KBM-7 (cell line): ENCODE measurements at places on chromosomes 4 and X.
A peak's percentile ranks its signal among the peaks of the same experiment; 100 is the strongest.

DNA sequence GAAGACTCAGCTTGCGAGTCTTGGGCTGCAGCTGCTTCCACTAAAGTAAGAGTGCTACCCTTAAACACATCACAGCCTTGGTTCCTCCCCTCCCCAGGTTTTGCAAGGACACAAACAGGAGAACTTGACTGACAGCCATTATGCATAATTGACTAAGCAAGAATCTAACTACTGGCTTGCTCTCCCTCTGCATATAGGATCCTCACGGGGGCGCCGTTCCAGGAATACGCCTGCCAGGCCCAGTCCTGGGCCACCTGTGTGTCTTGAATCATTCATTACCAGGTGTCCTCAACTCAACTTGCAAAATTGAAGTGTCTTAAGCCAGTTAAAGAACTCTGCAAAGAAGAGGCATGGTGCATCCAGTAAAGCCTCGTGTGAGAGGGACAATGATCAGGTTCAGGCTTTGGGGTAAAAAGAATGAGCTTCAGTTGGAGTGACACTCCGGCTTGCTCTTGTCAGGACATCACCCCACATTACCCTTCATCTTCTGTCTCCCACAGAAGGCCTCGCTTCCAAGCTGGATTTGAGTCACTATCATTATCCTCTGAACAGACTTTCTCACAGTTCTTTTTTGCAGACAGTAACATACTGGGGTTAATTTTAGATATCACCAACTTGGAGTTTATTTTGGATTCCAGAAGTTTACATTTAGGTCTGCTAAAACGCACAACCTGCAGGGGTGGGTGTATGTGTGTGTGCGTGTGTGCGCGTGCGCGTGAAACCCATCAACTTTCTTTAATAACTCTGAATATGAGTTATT, 273.5 kb upstream of the HS3ST1 start:
- DNase-seq: no peak

- no peak for DNase-seq
Observed at GRCh38 chrX:154804261-154804956, 876 bp downstream of the MPP1 start.

GRCh38 chr4:154416190-154416547, 75.4 kb downstream of the DCHS2 start:
- DNase-seq: no peak

GRCh38 chr4:139975830-139976272, 178.1 kb downstream of the MAML3 start:
- DNase-seq: peak; percentile 74

DNA sequence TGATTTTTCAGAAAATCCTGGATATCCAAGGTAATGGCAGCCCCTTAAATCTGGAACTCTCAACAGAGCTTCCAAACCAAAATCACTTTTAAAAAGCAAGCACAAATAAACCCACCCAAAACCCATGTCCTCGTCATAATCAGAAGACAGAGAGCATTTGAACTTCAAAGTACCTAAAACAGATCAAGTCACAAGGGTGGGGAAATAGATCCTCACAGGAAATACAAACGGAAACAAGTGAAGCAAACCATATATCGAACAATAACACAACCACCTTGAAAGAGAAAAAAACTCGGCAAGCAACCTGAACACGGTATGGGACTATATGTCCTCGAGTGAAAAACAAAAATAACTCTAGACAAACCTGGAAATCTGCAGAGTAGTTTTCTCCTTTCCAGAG, 15.9 kb upstream of the CCNQ start:
- no peak for DNase-seq

GRCh38 chrX:132444936-132445335, 43.9 kb downstream of the MBNL3 start:
- no peak for DNase-seq

GRCh38 chr4:8205241-8205707, 6.2 kb downstream of the SH3TC1 start:
- no peak for DNase-seq

DNA sequence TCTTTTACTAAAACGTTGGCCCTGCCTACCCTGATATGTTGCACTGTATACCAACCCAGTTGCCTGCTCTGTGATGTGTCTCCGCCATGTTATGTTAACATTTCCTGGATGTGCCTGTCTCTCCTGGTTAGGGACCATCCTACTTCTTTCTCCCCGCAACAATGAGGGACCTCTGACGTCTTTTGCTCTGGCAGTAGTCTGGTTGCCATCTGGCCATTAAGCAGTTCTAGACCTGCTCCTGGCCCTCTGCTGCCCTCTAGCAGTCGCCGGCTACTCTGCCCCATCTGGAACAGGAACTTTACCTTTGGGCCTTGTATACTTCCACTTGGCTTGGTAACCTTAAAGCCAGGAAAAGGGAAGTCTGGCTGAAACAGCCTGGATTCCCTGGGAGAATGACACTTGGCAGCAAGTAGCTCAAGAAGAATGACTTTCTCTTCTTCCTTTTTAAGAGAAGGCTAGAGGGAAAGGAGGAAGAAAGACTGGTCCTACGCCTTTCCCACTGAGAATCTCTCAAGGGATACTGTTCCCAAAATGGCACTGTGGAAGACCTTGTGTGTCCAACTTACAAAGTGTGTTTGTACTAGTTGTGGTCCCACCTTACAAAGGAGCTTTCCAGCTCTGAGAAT, 63.5 kb downstream of the GPC3 start:
- peak; percentile 57 for DNase-seq

- DNase-seq: no peak
Observed at GRCh38 chrX:121084903-121085611, 37.6 kb downstream of the GLUD2 start.

- no peak for DNase-seq
Observed at GRCh38 chr4:86403575-86403974, 43.7 kb upstream of the MAPK10 start.

GRCh38 chr4:107931775-107932321, 499 bp downstream of the CYP2U1 start:
- DNase-seq: peak; percentile 31

GRCh38 chrX:122119361-122119760, 1064.7 kb upstream of the GRIA3 start:
- no peak for DNase-seq

DNA sequence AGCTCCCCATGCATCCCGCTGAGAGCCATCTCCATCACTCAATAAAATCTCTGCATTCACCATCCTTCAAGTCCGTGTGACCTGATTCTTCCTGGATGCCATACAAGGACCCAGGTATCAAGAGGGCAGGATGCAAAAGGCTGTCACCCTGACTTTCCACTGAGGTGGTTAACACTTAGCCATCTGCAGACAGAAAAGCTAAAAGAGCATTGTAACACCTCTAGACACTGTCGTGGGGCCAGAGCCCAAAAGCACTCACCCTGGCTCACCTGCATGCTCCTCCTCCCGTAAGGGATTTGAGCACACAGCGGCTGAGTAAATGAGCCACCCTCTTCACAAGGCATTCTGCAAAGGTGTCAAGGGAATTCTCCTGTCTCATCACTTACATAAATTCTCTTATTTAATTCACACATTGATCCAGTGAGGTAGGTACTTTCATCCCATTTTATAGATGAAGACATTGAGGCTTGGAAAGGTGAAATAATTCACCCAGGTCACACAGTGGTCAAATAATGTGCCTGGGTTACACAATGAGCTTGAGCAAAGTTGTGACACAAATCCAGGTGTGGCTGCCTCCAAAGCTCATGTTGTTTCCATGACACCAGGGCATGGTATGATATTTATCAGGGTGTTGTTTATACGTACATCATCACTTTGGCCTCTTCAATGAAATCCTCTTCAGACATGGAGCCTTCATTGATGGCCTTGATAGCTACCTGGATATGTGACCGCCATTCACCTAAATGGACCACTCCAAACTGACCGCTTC, 48.0 kb downstream of the TXK start:
- DNase-seq: no peak

GRCh38 chr4:109389369-109390114, 44.1 kb upstream of the SEC24B start:
- no peak for DNase-seq

- DNase-seq: no peak
Observed at GRCh38 chr4:184061582-184061981, 156.1 kb downstream of the ENPP6 start.

DNA sequence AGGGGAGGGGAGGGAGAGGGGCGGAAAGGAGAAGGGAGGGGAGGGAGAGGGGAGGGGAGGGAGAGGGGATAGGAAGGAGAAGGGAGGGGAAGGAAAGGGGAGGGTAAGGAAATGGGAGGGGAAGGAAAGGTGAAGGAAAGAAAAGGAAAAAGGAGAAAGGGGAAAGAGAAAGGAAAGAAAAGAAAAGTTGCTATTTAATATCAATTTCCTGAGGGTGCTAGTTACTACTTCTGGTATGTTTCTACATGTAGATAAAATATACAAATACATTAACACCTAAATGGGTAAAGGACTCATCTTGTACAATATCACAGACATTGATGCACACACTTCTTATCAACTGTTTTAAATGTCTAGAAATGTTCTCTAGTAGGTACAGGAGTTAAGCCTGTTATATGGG, 22.6 kb downstream of the ANXA5 start:
- no peak for DNase-seq

DNA sequence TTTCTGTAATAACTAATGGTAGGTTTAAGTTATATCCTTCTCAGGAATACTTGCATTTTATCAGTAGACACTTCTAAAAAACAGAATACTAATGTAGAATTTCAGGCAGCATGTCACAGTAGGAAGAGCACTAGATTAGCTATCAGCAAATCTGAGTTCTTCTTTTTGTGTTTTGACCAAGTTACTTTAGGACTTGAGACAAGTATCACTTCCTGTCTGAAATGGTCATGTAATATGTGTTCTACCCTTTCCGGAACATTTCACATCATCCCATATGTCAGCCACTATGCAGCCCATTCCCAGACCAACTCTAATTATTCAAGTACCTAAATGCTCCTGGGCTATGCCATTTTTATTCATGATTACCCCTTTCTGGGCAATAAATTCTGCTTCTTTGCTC, 401.8 kb upstream of the RPS6KA3 start:
- DNase-seq: no peak

DNA sequence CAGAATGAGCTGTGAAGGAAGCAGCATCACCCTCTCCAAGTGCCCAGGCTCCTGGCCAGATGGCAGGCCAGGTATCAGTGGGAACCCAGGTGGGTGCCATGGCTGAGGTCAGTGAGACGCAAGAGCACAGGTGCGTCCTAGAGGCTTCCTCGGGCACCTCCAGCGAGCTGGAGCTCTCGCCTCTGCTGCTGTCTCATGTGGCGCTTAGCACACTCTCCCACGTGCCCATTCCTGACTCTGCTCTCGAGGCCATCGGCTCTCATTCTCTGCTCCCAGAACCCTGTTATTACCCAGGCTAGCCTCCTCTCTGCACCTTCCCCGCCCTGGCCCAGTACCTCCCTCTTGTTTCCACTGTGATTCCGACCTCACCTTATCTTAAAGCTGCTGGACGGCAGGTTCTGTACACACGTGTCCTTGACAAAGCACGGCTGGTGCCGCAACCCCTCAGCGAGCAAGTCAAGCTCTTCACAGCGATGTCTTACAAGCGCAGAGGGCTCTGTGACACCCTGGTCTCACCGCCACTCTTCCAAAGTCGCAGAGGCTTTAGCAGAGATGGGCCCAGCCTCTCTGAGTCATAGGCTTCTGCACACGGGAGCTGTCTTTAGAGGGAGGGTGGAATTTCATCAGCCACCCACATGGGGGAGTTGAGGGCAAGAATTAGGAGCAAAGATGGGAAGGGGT, 15.4 kb upstream of the MSANTD1 start:
- no peak for DNase-seq

GRCh38 chrX:24030597-24030996, 3.6 kb upstream of the KLHL15 start:
- DNase-seq: no peak

DNA sequence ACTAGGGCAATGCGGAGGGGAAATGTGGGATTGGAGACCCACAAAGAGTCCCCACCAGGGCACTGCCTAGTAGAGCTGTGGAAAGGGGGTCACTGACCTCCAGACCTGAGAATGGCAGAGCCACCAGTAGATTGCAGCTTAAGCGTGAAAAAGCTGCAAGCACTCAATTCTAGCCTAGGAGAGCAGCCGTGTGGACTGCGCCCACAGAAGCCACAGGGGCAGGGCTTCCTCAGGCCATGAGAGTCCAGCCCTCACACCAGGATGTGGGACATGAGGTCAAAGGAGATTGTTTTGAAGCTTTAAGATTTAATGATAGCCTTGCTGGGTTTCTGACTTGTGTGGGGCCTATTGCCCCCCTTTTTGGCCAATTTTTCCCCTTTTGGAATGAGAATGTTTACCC, 379.0 kb downstream of the INPP4B start:
- DNase-seq: no peak

- no peak for DNase-seq
Observed at GRCh38 chr4:116829187-116829586, 256.2 kb downstream of the TRAM1L1 start.

- no peak for DNase-seq
Observed at GRCh38 chr4:3869661-3870566, 103.7 kb downstream of the ADRA2C start.

- no peak for DNase-seq
Observed at GRCh38 chr4:8709729-8710360, 117.3 kb downstream of the CPZ start.

- peak; percentile 12 for DNase-seq
Observed at GRCh38 chrX:94662689-94663088, 988.7 kb downstream of the FAM133A start.

DNA sequence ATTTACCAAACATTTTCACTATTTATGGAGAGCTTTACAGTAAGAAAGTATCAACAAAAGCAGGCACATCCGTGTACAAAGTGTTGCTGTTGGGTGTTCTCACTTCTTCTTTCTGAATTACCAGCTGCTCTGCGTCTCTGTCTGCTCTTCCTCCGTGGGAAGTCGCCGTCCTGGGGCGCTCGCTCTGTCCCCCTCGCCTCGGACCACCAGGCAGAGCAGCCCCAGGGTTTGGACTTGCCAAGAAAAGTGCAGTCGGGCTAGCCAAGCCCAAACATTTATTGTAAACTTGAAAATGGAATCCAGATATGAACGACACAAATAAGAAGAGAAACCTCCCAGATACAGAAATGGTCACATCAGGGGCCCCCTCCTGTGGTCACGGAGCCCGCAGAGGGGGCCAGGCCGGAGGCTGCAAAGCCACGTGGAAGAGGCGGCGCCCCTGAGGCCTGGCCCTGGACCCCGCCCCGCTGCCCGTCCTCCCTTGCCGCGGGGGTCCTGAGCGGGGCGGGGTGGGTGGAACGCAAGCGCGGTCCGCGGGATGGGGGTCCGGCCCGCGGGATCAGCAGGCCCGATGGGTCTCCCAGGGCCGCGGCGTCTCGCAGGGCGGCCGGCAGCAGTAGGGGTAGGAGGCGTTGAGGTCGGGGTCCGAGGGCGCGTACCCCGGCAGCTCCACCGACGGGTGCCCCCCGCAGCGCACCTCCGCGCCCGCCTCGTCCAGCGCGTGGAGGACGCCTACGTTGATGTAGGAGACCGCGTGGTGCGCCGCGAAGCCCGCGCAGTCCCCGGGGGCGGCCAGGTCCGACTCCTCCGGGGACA, 1.5 kb downstream of the TMEM271 start:
- no peak for DNase-seq

DNA sequence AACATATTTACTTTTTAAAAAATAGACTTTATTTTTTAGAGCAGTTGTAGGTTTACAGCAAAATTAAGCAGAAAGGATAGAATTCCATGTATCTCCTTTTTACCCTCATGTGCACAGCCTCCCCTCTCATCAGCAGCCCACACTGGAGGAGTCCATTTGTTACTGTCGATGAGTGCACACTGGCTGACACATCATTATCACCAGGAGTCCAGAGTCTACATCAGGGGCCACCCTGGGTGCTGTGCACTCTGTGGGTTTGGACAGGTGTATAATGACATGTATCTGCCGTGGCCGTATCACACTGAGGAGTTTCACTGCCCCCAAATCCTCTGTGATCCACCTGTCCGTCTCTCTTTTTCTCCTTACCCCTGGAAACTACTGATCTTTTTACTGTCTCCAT, 26.3 kb downstream of the TBC1D14 start:
- DNase-seq: no peak
